ENCODE measurements at places on chromosomes 6 and 20.

DNA sequence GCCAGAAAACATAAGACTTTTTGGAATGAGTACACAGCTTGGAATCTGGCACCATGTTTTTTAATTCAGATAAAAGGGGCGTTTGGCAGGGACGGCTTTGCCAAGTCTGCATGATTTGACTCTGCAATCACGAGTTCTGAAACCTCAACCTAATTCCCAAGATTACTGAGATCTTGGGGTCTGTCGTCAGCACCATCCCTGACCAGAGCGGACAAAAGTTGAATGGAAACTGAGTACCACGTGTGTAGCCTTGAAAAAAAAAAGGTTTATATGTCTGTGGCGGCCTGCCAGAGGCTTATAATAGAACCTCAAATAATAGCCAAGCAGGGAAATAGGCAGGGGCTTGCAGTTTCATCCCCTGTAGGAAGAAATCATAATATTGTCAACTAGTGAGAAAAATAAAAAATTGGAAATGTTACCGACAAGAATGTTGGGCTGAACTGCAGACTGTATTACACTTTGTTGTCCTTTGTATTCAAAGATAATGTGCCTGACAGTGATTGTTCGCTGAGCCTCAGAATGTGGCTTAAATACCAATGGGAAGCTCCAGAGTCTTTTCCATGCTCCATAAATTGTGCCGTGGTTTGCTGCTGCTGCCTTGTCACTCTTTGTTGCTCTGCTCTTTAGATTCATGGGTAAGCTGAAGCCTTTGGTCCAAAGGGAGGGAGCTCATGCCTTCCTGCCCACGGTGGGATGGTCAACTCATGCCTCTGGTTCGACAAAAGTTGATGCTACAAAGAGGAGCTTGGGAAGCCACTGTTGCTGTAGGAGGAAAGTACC, 118.8 kb upstream of the ARID1B start:
- no peak for DNase-seq

DNA sequence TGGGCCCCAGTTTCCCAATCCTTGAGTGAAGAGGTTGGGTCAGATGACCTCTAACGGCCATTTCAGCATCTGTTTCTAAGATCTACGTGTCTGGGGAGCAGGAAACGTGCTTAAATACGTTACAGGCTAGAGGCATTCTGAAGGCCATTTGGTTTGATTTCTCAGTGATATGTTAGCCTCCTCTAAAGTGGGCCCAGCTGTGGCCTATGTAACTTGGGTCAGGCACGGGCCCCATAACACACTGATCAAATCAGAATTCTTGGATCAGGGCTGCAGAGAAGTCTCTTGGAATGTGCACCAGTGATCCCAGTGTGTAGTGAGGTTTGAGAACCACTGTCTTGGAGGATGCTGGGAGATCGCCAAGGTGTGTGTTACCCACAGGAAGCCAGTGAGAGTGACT, 36.1 kb upstream of the TGM3 start:
- DNase-seq, result no peak

- DNase-seq, result peak; percentile 16
These were observed 4.7 kb downstream of the CITED2 start for GRCh38 chr6:139369568-139370282.

- DNase-seq, result no peak
These were observed 44.4 kb upstream of the PMEPA1 start for GRCh38 chr20:57754190-57754589.

DNA sequence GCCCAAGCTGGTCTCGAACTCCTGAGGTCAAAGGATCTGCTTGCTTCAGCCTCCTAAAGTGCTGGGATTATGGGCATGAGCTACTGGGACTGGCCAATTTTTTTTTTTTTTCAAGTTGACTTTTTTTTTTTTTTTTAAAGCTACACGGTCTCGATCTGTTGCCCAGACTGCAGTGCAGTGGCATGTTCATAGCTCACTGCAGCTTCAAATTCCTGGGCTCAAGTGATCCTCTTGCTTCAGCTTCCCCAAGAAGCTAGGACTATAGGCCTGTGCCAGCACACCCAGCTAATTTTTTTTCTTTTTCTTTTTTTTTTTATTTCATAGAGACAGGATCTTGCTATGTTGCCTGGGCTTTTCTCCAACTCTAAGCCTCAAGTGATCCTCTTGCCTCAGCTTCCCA, 59.5 kb downstream of the NCOA3 start:
- no peak for DNase-seq

GRCh38 chr6:89941763-89942497, 47.7 kb downstream of the GJA10 start:
- no peak for DNase-seq

GRCh38 chr20:60986506-60987156, 265.4 kb upstream of the CDH4 start:
- DNase-seq, result no peak

All from NCI-H510A (cell line).